Activated CD4-positive, alpha-beta T cell treated with anti-CD3 and anti-CD28 coated beads, Interleukin-2, amount 50 U/mL, for 24 hours (primary cell): ENCODE measurements at places on chromosomes 4 and X.

- DNase-seq = no peak
Measured at GRCh38 chr4:77996076-77996475, 61.0 kb upstream of the FRAS1 start.

DNA sequence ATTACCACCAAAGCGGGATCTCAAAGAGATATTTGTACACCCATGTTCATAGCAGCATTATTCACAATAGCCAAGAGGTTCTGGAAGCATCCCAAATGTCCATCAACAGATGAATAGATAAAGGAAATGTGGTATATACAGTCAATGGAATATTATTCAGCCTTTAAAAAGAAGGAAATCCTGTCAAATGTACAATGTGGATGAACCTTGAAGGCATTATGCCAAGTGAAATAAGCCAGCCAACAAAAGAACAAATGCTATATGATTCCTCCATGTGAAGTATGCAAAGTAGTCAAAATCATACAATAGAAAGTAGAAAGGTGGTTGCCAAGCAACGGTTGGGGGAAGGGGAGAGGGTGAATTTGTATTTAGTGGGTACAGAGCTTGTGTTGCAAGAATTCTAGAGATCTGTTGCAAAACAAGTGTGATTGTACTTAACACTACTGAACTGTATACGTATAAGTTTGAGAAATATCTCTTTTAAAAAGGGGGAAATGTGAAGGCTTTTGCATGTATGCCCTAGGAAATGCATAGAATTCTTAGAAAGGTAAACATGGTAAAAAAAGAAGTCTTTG is 5.0 kb upstream of the ZRSR2 start:
- no peak for DNase-seq

DNA sequence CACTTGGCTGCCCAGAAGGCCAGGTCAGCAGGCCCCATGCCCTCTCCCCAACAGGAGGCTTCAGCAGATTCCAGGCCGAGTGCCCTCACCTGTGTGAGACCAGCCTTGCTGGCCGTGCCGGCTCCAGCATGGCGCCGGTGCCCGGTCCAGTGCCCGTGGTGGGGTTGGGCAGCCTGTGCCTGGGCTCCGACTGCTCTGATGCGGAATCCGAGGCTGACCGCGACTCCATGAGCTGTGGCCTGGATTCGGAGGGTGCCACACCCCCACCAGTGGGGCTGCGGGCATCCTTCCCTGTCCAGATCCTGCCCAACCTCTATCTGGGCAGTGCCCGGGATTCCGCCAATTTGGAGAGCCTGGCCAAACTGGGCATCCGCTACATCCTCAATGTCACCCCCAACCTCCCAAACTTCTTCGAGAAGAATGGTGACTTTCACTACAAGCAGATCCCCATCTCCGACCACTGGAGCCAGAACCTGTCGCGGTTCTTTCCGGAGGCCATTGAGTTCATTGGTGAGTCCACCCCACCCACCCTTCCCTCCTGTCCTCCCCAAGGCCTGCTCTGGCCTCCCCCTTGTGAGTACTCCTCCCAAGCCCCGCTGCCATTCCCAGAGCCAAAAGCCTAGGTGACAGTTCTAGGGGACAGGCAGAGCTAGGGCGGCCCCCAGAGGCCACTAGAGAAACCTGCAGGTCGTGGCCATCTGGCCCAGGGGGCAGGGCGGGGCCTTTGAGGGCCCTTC is 2.3 kb downstream of the DUSP9 start:
- DNase-seq = no peak

GRCh38 chr4:118983293-118983692 is 94.6 kb downstream of the SYNPO2 start:
- DNase-seq = no peak

DNA sequence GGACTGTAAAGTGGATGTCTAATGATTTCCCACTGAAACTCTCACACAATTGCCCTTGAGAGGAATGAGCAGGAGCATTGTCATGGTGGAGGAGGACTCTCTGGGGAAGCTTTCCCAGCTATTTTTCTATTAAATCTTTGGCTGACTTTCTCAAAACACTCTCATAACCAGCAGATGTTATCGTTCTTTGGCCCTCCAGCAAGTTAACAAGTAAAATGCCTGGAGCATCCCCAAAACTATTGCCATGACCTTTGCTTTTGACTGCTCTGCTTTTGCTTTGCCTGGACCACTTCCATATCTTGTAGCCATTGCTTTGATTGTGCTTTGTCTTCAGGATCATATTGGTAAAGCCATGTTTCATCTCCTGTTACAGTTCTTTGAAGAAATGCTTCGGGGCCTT is 120.2 kb upstream of the PDE5A start:
- DNase-seq = no peak

GRCh38 chrX:150429594-150429993 is 66.5 kb downstream of the MAMLD1 start:
- no peak for DNase-seq

DNA sequence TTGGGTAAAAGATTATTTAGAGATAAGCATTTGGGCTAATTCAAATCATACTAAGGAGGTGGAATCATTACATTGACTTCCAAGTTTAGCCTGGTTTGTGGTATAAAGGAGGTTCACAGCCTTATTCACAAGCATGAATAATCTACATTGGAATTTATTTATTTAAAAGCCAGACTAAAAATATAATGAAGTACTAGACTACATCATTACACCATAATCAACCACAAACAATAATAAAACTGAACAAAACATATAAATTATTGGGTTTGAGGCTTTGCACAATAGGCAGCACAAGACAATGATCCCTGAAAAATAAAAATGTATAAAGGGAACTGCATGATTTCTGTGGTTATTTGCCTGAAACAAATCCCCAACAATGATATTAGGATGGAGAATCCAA is 314.0 kb downstream of the GBA3 start:
- DNase-seq = no peak

DNA sequence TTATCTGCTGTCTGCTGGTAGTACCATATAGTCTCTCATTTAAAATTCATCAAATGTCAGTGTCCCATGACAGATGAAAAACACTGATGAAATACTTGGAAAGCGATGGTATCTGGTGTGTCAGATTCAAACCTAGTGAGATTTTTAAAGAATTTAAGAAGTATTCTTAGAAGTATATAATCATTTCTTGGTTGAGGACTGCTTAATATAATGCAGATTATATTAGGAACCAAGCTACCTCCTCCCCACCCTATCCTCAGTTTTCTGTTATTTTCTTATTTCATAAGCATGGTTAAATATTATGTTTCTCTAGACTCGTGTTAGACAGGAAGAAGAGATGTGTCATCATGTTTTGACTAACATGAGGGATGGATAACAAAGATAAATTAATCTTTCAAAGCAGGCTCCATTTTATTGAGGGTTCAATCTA is 118.5 kb downstream of the GLUD2 start:
- no peak for DNase-seq

- DNase-seq = no peak
Measured at GRCh38 chr4:139142087-139142486, 34.9 kb downstream of the ELF2 start.

- no peak for DNase-seq
Measured at GRCh38 chr4:174218127-174218790, 65.2 kb downstream of the FBXO8 start.

- no peak for DNase-seq
Measured at GRCh38 chr4:110799211-110799610, 176.3 kb upstream of the PITX2 start.

DNA sequence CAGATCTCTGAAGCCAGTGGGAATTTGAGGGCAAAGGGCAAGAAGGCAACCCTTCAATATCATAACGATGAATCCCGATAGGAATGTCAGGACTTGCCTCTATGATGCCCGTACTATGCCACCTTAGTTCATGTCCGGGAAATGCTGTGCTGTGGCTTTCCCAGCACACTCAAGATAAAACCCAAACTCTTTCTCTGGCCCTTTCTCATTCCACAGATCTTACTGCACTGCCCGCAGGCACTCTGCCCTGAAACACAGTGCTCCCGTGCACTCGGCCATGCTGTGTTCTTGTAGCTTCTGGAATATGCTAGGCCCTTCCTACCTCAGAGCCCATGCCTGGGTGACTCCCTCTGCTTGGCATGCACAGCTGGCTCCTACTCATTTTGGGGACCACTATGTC is 26.3 kb downstream of the SORCS2 start:
- DNase-seq = no peak

- no peak for DNase-seq
Measured at GRCh38 chr4:54700986-54701385, 43.2 kb downstream of the KIT start.

- DNase-seq = no peak
Measured at GRCh38 chr4:139656614-139657486, 8.8 kb upstream of the MGST2 start.

GRCh38 chrX:54921427-54922021 is 900 bp downstream of the TRO start:
- DNase-seq = peak; percentile 17

DNA sequence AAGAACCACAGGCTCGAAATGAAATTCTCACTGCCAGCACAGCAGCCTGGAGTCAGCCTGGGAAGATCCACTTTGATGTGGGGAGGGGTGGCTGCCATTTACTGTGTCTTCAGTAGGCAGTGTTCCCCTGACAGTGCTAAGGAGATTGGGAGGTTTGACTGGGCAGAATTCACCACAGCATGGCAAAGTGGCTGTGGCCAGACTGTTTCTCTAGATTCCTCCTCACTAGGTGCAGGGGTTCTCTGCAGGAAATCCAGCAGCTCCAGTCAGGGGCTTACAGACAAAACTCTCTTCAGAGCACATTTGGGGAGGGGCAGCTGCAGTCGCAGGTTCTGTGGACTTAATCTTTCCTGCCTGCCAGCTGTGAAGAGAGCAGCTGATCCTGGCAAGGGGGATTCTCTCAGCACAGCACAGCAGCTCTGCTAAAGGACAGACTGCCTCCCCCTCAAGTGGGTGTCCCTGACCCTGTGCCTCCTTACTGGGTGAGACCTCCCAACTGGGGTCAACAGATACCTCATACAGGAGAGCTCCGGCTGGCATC is 1174.0 kb downstream of the RAPGEF2 start:
- no peak for DNase-seq

DNA sequence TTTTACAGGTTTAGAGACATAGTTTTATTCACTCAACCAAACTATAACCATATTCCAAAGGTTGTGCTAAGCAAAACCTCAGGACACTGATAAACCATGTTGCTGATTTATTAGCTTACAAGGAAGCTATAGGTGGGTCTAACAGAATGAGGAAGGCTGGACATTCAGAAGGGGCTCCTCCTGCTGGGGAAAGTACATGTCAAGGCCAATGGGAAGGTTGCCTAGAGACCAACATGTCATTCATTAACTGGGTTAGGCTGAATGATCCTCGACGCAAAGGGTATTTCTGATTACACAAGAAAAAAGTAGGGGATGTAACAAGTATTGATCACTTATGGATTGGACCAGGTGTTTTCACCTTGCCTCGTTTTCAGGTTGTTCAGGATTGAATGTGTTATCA is 30.3 kb downstream of the SLC10A6 start:
- DNase-seq = no peak

GRCh38 chr4:153255233-153255632 is 51.0 kb downstream of the TRIM2 start:
- DNase-seq = no peak

GRCh38 chr4:14054391-14054790 is 426.9 kb upstream of the BOD1L1 start:
- DNase-seq = no peak
